ENCODE measurements at places on chromosomes 3 and 15.

DNA sequence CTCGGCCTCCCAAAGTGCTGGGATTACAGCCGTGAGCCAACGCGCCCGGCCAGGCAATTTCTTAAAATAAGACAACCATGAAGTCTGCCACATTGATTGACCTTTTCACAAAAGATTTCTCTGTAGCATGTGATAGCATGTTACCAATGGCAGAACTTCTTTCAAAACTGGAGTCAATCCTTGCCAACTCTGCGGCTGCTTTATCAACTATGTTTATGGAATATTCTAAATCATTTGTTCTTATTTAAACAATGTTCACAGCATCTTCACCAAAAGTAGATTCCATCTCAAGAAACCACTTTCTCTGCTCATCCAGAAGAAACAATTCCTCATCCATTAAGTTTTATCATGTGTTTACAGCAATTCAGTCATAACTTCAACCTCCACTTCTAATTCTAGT, 9.4 kb downstream of the UBR1 start:
- no peaks in the 10 kb centered on the region for H3K27me3 ChIP-seq
- no peak overlapping the region for H3K27ac ChIP-seq
- no peaks in the 10 kb centered on the region for H3K36me3 ChIP-seq

DNA sequence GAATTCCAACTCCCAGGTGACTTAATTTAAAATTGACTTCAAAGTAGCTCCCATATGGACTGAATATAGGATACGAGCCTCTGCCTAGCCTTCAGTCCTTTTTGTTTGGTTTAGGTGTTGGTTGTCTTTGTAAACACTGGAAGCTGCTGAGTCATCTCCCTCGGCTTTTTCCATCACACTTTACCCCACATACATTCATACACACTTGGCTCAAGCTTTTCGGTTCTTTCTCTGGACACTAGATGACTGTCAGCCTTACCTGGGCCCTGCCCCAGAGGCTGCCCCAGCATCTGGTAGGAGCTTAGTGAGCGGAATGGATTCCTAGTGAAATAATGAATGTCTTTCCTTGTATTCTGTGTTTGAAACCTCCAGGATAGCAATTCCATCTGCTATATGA, 201.5 kb upstream of the IL12A start:
- H3K4me1 ChIP-seq, result no peaks in the 10 kb centered on the region
- H3K36me3 ChIP-seq, result no peaks in the 10 kb centered on the region
- no peak overlapping the region for H3K27ac ChIP-seq
- no peaks in the 10 kb centered on the region for H3K27me3 ChIP-seq

- H3K4me3 ChIP-seq, result no peak overlapping the region
- H3K27me3 ChIP-seq, result no peaks in the 10 kb centered on the region
- no peak overlapping the region for H3K27ac ChIP-seq
- peaks cover 17% of the 10 kb centered on the region for H3K4me1 ChIP-seq
- DNase-seq, result no peak
Measured at GRCh38 chr3:184814214-184814613, 2.2 kb downstream of the VPS8 start.

GRCh38 chr15:99127773-99128172, 22.9 kb downstream of the SYNM start:
- H3K27me3 ChIP-seq, result no peaks in the 10 kb centered on the region
- H3K4me1 ChIP-seq, result peaks cover 22% of the 10 kb centered on the region
- no peak overlapping the region for H3K4me3 ChIP-seq
- no peak overlapping the region for H3K27ac ChIP-seq

GRCh38 chr15:101089579-101090427, 162.0 kb downstream of the CHSY1 start:
- no peaks in the 10 kb centered on the region for H3K36me3 ChIP-seq
- H3K4me3 ChIP-seq, result no peak overlapping the region
- H3K27me3 ChIP-seq, result no peaks in the 10 kb centered on the region
- DNase-seq, result no peak

GRCh38 chr15:36978625-36979024, 121.7 kb downstream of the MEIS2 start:
- H3K4me1 ChIP-seq, result no peaks in the 10 kb centered on the region
- H3K27ac ChIP-seq, result no peak overlapping the region
- no peak overlapping the region for H3K4me3 ChIP-seq
- no peak for DNase-seq

DNA sequence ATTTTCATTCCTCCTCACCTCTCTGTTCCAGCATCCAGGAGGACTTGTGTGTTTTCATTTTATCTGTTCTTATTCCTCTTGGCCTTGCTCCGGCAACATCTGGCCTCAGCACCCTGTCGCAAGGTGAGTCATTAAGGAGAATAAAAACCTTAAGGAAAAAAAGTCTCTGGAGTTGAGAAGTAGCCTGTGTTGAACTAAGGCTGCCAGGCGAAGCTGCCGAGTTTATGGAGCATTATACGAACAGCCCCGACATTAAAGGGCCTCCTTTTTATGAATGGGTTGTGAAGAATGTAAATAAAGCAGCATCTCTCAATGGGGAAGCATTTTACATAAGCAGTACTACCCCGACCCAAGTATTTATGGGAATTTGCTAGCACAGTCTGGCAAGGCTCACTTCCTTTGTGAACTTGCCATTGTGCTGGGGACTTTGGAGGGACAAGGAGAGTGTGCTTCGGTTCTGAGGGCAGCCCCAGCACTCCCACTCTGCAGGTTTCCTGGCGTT, 4.7 kb downstream of the BAHD1 start:
- DNase-seq, result no peak
- no peak overlapping the region for H3K27ac ChIP-seq
- H3K27me3 ChIP-seq, result no peaks in the 10 kb centered on the region
- H3K4me1 ChIP-seq, result peaks cover 40% of the 10 kb centered on the region
- H3K36me3 ChIP-seq, result no peaks in the 10 kb centered on the region

DNA sequence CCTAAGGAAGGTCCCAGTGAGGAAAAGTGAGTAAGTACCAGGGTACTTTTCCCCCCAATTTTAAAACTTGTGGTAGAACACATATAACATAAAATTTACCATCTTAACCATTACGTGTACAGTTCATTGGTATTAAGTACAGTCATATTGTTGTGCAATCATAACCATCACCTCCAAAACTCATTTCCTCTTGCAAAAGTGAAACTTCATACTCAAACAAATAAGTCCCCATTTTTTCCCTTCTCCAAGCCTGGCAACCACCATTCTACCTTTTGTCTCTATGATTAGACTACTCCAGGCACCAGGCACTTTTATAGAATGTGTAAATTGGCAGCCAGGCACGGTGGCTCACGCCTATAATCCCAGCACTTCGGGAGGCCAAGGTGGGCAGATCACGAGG, 12.2 kb downstream of the PRC1 start:
- no peaks in the 10 kb centered on the region for H3K36me3 ChIP-seq
- no peaks in the 10 kb centered on the region for H3K4me1 ChIP-seq
- no peak overlapping the region for H3K27ac ChIP-seq
- no peaks in the 10 kb centered on the region for H3K27me3 ChIP-seq
- DNase-seq, result no peak
- no peak overlapping the region for H3K4me3 ChIP-seq

Measured in adrenal gland (tissue), 19 donors.